ENCODE measurements at places on chromosomes 3 and 15.

- DNase-seq = peak; percentile 58
These were observed 13.1 kb downstream of the SLC7A14 start for GRCh38 chr3:170572665-170573253.

- no peak for DNase-seq
These were observed 554.1 kb downstream of the GOLGA6L6 start for GRCh38 chr15:19987389-19988048.

DNA sequence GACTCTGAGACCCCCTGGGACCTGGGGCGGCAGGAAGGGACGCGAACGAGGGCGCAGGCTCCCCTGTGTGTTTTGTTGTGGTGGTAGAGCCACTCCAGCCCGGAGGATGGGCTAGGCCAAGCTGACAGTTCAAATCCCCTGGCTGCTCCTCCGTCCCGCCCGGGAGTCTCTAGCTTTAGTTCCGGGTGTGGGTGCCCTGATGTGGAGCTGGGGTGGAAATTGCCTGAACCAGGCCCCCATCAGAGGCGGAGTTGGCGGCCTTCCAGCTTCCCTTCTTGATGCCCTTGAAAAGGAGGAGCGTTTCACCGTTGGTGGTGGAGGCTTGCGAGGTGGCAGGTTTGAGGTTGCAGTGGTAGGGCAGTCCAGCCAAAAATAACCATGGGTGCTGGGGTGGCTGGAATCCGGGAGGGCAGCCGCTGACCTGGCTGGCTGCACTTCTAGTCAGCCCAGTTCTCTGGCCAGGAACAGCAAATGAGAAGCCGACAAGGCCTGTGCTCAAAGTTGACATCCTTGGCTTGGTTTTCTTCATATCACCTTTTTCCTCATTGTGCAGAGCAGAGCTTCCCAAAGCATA lies 817 bp downstream of the CLK3 start:
- DNase-seq = peak; percentile 51

DNA sequence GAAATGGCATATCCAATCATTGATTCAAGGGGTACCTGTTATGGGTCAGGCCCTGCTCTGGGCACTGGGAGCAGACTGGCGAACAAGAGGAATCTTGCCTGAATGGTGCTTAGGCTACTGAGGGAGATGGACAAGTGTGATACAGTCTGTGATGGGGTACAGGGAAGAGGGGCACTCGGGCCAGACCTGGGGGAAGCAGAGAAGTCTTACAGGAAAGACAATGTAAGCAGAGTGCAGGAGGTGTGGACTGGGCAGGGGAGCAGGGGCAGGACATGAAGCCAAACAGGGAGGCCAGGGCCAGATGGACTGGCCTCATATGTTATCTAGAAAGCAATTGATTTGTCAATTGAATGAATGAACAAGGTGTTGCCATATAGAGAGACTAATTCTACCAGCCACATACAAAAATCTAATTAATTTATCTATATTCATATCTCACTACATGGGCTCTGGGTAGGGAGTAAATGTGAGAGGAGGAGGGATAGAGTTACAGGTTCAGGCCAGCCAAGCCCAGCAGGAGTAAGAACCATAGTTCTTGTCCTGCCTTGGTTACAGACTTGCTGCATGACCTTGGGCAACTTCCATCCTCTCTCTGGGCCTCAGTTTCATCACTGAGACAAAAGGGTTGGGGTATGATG lies 3.6 kb upstream of the IGDCC4 start:
- no peak for DNase-seq

DNA sequence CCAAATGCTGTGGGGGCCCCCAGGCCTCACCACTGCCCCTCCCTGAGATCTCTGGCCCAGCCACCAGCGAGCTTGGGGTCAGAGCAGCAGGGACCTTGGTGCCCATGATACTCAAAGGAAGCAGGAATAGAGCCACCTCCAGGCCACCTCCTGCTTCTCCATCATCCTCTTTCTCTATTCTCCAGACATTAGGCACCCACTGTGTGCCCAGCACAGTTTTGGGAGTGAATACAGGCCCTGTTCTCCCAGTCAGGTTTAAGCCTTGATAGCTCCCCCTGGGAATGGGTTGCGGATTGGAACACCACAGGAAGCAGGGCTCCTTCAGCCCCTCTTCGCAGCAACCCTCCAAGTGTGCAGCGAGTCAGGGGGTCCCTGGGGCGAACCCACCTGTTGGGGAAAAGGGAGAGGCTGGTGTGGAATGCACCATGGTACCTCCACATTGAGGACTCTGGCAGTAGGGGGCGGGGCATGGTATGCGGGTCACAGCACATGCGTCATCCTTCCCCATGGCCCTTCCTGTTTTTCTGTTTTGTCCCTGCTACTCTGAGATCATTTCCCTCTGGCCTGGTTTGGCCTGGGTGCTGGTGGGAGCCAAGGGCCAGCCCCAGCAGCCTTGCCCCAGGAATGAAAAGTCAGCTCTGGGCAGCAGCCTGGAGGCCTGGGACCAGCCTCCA lies 14.2 kb upstream of the SEMA3B start:
- peak; percentile 68 for DNase-seq

DNA sequence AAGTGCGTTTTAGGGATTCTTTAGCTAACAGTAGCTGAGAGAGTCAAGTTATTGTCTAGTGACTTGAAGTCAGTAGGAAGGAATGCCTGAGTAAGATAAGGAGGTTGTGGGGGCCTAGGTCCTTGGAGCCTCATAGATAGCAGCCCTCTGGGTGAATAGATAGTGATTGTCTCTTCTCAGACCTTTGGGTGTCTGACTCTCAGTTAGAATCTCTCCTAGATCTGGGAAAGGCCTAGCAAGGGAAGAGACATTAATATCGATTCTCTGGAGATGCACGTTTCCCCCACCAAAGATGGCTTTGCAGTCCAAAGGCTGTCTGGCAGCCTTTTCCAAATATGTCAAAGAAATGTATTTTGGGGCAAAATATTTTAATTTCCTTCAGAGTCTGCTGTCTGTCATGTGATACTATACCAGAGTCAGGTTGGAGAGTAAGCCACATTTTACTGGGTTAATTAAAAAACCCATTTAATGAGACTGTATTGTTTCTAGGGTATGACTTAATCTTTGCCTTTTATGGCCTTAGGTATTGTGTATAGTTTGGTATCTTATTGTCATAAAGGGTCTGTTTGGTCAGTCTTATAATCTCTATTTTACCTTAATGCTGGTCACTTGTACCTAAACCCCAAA lies 92.2 kb downstream of the ST6GAL1 start:
- no peak for DNase-seq

- peak; percentile 53 for DNase-seq
These were observed 96.0 kb upstream of the MELTF start for GRCh38 chr3:197125636-197126035.

DNA sequence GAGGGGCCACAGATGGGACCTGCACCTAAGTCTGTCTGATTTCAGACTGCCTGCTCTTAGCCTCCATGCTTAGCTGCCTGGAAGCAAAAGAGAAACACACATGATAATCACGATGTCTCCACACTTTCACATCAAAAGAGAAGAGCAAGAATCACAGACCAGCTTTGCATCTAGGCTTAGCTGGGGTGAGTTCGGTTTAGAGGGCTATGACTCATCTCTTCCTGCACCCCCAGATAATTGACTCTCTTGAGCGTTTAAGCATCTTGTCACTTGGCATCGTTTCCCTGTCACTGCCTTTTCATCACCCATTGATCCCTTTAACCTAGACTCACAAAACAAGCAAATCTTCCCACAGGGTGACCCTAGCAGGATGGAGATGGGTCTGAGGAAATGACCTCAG lies 124.0 kb downstream of the NTRK3 start:
- DNase-seq = no peak

DNA sequence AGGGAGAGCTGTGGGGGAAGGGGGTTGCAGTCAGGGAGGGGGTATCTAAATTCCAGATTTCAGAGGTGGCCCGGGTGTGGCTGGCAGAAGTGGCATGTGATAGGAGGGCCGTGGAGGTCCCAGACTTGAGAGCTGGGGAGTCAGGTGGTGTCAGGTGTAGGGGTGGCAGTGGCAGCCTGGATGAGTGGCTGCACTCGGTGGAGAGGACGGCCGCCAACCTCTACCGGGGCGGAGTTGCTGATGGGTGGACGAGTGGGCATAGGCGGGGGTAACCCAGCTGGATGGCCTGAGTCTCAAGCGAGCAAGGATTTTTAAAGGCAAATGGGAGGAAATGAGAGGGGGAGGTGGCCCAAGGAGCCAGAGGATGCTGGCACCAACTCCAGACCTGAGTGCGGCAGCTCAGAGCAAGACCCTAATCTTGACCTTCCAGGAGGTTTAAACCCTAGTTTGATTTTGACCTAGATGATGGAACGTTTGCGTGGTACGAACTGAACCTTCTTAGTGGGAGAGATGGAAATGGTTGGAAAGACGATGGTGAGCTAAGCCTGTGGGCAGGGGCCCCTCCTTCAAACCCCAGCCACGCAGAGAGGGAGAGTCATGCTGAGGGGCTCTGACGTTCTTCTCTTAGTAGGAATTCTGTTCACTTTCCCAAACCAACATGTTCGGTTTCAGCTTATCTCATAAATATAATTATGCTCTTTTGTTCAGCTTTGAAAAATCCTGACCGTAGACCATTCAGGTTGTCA lies 8.0 kb downstream of the TRAK1 start:
- peak; percentile 21 for DNase-seq

DNA sequence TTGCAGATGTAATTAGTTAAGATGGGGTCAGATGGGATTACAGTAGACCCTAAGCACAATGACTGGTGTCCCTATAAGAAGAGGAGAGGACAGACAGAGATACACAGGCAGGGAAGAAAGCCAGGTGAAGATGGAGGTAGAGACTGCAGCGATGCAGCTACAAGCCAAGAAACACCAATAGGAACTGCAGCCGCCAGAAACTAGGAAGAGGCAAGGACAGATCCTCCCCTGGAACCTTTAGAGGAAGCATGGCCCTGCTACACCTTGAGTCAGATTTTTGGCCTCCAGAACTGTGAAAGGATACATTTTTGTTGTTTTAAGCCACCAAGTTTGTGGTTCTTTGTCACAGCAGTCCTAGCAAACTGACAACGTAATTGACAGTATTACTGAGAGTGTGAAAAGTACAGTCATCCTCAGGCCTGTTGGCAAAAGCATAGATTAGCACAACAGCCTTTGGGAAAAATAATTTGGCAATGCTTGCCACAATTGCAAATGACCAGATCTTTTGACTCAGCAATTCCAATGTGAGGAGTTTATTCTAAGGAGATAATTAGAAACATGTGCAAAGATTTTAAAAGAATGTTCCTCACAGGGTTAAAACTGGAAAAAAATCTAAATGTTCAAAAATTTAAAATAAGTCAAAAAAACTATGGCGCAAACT lies 82.6 kb upstream of the TJP1 start:
- DNase-seq = peak; percentile 47

- DNase-seq = no peak
These were observed 16.6 kb downstream of the EIF4E3 start for GRCh38 chr3:71708476-71709105.

GRCh38 chr3:125120379-125121122 lies 64.8 kb upstream of the HEG1 start:
- DNase-seq = peak; percentile 34

- no peak for DNase-seq
These were observed 16.1 kb downstream of the ZNF80 start for GRCh38 chr3:114221165-114221880.

DNA sequence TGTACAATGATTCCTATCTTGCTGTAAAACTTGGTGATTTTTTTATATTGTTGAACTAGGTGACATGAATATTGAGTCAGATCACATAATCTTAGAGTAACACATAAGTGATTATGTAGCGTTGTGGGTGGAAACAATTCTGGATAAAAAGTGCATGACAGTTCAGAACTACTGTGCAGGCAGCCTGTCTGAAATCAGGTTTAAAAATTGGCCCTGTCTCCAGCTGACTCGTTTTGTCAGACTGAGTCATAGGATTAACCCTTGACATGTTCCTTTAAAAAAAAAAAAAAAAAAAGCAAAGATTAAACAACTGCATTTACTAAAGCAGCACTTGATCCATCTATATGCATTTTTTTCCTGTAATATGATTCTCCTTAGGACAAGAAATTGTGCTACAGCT lies 160.0 kb upstream of the CGNL1 start:
- DNase-seq = peak; percentile 33

GRCh38 chr3:72081471-72082185 lies 296.7 kb upstream of the PROK2 start:
- no peak for DNase-seq

- no peak for DNase-seq
These were observed 20.4 kb downstream of the NSUN3 start for GRCh38 chr3:94083261-94083660.

GRCh38 chr3:186985661-186986364 lies 55.5 kb downstream of the ST6GAL1 start:
- DNase-seq = no peak

GRCh38 chr3:171508206-171508605 lies 48.0 kb upstream of the TNIK start:
- DNase-seq = no peak

DNA sequence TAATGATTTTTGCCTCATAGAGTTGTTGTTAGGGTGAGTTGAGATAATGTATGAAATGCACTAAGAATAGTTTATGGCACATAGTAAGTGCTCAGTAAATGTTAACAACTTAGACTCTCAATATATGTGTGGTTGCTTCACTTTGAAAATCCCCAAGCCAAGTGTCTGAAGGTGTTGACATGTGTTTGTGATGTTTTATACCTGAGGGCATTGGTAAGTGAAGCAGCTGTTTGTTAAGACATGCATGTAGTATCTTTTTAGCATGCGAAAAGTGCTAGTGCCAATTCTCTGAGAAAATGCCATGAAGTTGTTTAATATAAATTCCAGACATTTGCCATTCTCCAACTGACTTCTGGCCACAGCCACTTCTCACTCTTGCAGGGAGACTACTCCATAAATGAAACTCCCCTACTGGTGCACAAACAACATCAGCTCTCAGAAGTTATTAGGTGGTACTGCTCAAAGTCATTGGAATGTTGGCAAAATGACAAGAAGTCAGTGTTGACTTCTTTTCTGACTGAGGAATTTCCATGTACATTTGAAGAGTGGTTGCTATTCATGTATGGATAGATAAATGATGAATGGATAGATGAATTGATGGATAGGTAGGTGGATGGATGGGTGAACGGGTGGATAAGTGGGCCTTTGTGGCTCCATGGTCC lies 103.6 kb upstream of the NUDT16 start:
- no peak for DNase-seq

- DNase-seq = no peak
These were observed 21.9 kb downstream of the PAQR9 start for GRCh38 chr3:142941373-142942123.

GRCh38 chr15:46946953-46947352 lies 770.4 kb upstream of the SEMA6D start:
- DNase-seq = no peak

GRCh38 chr15:81176291-81176893 lies 20.3 kb upstream of the IL16 start:
- DNase-seq = no peak

DNA sequence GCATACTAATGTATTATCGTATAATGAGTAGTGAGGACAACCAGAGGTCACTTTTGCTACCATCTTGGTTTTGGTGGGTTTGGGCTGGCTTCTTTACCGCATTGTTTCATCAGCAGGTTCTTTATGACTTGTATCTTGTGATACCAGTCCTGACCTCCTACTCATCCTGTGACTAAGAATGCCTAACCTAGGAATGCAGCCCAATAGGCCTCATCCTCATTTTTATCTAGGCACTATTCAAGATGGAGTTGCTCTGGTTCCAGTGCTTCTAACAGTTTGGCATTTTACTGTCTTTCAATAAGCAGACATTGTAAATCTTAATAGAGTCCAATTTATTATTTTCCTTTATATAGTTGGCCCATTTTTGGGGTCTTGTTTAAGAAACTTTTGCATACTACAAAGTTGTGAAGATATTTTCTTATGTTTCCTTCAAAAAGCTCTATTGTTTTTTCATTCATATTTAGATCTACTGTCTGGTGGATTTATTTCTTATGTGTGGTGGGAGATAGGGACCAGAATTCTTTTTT lies 60.8 kb upstream of the RNU6-1 start:
- no peak for DNase-seq
